ENCODE measurements at places on chromosomes 11 and 22.

DNA sequence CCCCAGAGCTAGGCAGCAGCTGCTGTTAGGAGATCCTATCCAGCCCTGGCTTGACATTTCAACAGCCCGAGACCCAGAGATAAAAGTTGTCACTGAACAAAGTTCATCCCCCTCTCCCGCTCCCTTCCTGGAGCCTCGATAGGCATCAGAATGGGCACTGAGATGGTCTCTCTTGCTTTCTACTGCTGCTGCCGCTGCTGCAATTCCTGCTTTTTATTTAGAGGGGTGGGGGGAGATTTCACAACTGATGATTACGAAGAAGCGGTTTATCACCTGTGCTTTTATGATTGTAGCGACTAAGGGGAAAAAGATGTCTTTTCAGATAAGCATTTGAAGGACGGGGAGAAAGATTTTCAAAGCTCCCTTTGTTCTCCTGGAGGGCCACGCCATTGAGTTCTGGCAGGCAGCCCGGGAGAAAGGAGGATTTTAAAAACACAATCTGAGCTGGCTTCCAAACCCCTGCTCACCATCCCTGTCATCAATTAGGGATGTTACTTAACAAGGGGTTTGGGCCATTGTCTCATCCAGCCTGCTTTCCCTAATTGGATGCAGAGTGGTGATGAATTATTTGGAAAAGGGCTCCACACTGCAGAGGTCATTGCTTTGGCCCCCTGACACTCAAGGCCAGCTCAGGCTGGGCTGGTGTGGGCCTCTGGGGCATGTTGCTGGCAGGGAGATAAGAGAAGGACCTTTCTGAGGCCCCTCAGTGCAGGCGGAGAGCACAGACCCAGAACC lies 344.7 kb downstream of the BUD13 start:
- DNase-seq = peak; percentile 6

DNA sequence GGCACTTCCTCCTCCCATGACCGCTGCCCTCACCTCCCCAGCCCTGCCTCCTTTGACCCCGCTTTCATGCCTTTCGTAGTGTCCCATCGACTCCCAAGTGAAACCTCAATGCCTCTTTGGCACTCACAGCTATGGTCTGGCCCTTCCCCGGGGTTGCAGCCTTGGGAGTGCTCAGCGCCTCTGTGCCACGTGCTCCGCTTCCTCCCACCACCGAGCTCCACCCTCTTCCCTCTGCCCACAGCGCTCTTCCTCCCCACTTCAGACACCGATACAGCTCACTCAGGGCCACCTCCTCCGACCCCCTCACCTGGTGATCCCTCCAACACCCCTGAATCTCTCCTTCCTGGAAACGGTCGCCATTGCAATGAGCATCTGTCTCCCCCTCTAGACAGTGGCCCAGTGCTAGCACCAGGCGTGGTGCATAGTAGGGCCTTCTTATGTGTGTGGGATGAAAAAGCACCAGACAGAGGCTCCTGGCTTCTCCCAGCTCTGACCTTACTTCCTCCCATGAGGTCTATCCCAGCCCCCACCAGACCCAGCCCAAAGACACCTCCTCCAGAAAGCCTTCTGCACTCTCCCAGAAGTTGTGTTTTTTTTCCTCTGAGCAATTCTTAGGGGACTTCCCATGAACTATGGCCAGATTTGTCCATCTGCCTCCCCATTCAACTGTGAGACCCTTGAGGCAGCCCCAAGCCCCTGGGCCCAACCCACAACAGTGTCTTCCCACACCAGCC lies 16.4 kb upstream of the SCGB1A1 start:
- DNase-seq = no peak

GRCh38 chr11:17489751-17490150 lies 13.1 kb upstream of the ABCC8 start:
- DNase-seq = no peak

GRCh38 chr11:115159207-115159606 lies 345.0 kb downstream of the CADM1 start:
- DNase-seq = peak; percentile 66

- no peak for DNase-seq
Measured at GRCh38 chr11:130369713-130370112, 55.0 kb upstream of the ZBTB44 start.

DNA sequence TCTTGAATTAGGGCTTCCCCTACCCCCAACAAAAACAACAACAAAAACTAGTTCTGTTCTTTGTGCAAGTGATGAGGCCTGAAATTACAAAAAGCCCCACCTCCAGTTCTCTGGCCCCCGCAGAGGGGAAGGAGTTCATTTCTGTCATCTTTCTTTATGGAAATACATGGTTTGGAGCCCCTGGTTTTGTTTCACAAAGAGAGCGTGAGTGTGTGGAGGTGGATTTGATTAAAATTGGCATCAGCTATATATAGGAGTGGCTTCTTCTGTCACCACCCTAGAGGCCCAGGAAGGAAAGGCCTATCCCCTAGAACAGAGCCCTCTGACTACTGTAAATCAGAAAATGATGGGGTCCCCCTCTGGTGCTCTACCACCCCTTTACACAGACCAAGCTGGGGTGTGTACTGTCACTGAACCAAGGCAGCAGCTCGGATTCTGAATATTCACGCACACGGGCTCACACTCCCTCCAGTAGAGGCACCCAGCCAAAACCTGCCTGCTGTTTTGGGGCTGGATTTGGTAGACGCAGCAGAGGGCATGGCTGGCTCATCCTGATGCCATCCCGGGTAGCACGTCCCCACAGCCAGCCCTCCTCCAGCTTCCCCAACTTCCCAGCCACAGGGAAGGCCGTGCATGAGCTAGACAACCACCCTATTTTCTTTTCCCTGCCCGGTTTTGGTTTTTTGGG lies 19.4 kb downstream of the RCOR2 start:
- no peak for DNase-seq

DNA sequence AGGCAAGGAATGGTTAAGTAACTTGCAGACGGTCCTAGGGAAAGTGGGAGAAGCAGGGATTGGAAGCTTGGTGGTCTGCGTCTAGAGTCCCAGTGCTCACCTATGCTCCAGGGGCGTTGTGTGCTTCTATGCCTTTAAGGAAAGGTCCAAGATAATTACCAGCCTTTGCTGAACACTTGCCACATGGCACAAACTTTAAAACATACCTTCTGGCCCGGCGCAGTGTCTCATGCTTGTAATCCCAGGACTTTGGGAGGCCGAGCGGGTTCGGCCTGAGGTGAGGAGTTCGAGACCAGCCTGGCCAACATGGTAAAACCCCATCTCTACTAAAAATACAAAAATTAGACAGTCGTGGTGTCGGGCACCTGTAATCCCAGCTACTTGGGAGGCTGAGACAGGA lies 2.3 kb downstream of the POLDIP3 start:
- no peak for DNase-seq

- DNase-seq = no peak
Measured at GRCh38 chr11:45170484-45170883, 24.0 kb downstream of the PRDM11 start.

- DNase-seq = no peak
Measured at GRCh38 chr11:2828585-2829330, 56.8 kb downstream of the CDKN1C start.

DNA sequence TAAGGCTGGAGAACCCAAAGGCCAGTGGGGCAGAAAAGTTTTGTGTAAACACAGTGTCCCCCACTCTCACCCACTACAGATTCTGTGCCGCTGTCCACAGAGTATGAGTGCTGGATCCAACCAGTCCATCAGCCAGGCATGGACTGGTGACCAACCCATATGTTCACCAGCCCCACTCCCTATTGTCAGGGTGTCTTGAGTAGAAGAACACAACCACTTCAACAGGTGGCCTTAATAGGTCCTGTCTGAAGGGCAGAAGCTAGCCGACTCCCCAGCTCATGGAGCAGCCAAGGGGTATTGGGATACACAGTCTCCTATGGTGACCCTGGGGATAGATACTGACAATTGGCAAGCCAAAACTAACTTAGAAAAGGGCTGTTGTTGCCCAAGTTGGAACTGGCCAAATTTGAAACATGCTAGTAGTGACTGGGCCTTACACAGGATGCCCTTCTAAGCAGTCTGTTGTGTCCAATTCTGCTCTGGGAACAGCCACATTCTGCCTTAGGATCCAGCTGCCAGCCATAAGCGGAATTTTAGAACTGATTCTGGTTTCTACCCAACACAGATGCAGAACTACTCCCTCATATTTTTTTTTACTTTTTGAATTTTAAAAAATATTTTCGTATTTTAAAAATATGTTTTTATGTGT lies 19.8 kb upstream of the PGM2L1 start:
- no peak for DNase-seq

DNA sequence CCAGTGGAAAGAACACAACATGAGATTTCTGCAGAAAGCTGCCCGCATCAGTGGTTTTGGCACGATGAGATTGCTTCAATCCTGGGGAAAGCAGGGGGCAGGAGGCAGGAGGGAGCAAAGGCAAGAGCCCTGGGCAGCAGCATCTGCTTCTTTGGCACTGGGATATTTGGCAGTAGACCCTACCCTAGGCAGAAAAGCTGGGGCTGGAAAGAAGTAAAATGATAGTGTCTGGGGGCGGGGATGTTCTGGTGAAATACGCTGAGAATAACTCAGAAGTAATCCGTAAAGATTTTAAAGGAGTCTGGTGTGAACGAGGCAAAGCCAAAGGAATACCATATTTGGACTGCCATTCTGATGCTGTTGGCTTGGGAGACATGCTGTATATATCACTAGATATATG lies 62.0 kb downstream of the FAM76B start:
- DNase-seq = no peak

DNA sequence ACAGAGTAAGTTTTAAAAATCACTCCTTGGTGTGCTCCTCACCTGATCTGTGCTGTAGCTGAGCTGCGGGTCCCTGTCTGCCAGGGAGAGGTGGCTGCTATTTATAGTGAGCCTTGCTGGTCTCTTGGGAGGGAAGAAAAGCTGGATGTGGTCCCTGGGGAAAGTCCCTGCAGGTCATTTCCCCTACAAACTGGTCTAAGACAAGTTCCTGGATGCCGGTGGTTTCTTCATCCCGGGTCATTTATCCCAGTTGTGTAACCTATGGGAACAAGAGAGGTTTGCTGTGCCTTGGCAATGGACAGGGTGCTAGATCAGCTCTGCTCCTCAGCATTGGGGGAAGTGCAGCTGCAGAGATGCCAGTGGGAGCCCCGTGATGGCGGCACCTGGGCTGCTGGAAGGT lies at the start of gene SAA2:
Gene SAA2 (minus strand): TSS at position 108 of the 400 bp plus-strand sequence. CDS start 657 bp downstream, outside the sequence.
- DNase-seq = no peak

GRCh38 chr11:132078264-132079076 lies 708.1 kb downstream of the NTM start:
- DNase-seq = no peak

- no peak for DNase-seq
Measured at GRCh38 chr11:75072582-75072981, 24.1 kb downstream of the OR2AT4 start.

DNA sequence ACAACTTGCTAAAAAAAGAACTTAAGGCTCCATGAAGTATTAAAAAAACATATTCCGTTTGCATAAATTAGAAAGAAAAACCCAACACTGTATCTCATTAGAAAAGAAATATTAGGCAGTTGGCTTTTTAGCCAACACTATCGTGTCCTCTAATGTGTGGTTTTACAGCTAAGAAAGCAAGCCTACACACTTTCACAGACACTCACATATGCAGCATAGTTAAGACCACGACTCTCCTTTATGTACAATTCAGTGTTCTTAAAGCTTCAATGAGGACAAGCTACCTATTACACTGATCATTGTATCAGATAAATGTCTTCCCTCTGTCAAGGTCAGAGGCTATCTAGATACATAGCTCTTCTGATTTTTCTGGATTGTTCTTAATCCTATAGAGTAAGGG lies 80.1 kb downstream of the PICALM start:
- no peak for DNase-seq

- no peak for DNase-seq
Measured at GRCh38 chr22:23401111-23401909, 178.8 kb downstream of the IGLL1 start.

- no peak for DNase-seq
Measured at GRCh38 chr11:92642177-92642931, 327.1 kb upstream of the MTNR1B start.

DNA sequence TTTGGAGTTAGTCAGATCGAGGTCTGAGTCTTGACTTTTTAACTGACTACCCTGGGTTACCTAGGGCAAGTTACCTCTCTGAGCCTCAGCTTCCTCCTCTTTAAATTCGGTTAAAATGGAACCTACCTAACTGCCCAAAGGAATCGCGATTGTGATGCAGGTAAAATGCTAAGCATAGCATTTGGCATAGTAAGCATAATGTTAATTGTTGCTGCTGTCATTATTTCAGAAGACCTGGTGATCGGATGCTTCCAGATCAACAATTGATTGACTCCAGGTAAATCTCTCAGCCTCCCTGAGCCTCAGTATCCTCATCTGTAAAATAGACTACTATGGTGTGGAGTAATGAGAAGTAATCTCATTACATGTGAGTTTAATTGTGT lies 550 bp upstream of the SLC43A1 start:
- DNase-seq = no peak

GRCh38 chr11:83863272-83863671 lies 577.1 kb upstream of the CCDC90B start:
- DNase-seq = no peak

GRCh38 chr11:255816-256215 lies 19.0 kb downstream of the PSMD13 start:
- DNase-seq = no peak

DNA sequence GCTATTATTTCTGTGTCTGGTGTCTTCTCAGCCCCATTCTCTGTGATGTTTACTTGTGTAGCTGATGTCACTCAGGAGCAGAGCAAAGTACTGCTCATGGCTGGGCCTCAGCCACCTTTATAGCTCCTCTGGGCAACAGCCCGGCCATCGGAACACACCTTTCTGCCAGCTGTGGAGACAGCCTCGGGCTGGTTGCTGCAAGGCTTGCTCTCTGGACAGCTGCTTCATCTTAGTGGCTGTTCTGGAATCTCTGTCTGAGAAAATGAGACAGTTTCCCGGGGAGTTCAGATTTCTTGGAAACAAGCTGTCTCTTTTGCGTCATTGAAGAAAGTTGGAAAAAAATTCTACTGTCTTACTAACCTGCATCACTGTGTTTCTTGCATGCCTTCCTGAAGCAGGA lies 20.0 kb downstream of the THY1 start:
- no peak for DNase-seq

- DNase-seq = no peak
Measured at GRCh38 chr22:19228179-19228578, 49.6 kb upstream of the SLC25A1 start.

- DNase-seq = no peak
Measured at GRCh38 chr11:122270535-122270934, 154.5 kb upstream of the BLID start.

DNA sequence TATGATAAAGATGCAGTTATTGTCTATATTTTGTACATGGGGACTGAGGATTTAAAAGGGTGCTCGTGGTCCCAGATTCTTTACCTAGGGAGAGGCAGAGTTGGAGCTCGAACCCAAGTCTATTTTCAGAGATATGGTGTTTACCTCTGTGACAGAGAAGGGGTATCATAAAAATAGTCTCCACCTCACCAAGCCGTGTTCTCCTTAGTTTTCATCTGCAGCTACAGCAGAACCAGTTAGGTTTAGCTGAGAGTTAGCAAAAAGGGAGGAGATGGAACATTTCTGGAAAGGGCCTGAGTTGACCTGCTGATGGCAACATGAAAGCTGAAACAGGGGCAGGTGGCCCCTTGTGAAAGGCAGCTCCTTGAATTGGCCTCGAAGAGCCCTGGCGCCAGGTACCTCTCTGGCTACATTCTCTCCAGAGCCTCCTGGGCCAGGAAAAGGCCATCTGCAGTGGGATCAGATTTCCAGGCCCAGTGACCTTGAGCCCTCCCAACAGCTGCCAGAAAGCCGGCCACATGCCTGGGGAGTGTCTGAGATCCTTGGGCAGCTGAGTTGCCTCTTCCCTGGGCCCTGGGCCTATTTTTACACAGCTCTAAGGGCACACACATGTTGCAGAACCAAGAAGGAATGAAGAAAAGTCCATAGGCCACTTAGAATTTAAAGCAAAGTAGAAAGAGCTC lies 136.6 kb downstream of the NAV2 start:
- DNase-seq = peak; percentile 82

- no peak for DNase-seq
Measured at GRCh38 chr11:74844072-74844471, 95.4 kb downstream of the RNF169 start.

Data from NCI-H524 (cell line).